ENCODE measurements at places on chromosomes 2 and 18.

DNA sequence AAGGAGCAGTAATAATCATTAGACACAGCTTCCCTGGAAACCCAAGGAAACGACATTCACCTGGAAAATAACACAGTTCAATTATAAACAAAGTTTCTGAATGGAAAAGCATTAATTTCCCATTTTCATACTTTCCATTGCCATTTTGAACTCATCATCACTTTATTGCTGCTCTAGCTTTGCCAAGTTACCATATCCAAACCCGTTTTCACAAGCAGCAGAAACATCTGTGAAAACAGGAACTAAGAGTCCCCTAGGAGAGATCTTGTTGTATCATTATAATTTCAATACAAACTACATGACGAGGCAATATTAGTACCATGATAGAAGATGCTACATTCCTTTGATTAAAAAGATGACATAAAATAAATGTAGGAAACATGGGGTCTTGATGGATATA lies 597.0 kb upstream of the NRXN1 start:
- DNase-seq = no peak
- H3K27ac ChIP-seq = no peak overlapping the region
- H3K4me3 ChIP-seq = no peak overlapping the region
- no peaks in the 10 kb centered on the region for H3K27me3 ChIP-seq

- H3K4me3 ChIP-seq = no peak overlapping the region
- H3K4me1 ChIP-seq = no peaks in the 10 kb centered on the region
- no peak for DNase-seq
- no peaks in the 10 kb centered on the region for H3K27me3 ChIP-seq
- H3K36me3 ChIP-seq = no peaks in the 10 kb centered on the region
Measured at GRCh38 chr18:43049021-43049420, 66.5 kb downstream of the RIT2 start.

DNA sequence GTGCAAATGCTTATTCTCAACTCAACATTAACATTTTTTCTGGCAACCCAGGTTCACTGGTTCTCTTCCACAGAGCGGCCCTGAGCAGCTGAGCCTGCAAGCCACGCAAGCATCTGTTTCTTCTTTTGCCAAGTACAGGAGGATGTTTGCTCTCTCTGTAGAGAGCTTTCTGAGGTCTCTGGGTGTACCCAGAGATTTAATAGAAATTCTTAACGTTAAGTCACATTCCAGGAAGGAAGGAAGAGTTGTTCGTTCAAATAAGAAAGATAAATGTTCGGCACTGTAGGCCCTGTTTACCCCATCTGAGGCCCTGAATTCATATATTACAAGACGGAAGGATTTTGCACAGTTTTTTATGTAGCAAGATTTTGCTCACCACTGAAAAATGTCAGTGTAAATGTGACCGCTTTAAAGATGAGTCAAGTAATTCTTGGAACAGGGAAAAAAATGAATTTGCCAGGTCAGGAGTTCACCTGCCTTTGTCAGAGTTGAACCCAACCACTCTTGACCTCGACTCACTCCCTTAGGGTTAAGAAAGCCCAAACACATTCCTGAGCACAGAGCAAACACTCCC lies 30.1 kb downstream of the KCTD18 start:
- no peak overlapping the region for H3K4me3 ChIP-seq
- DNase-seq = no peak
- H3K27me3 ChIP-seq = no peaks in the 10 kb centered on the region
- peak overlapping the region; percentile 10 for H3K27ac ChIP-seq

DNA sequence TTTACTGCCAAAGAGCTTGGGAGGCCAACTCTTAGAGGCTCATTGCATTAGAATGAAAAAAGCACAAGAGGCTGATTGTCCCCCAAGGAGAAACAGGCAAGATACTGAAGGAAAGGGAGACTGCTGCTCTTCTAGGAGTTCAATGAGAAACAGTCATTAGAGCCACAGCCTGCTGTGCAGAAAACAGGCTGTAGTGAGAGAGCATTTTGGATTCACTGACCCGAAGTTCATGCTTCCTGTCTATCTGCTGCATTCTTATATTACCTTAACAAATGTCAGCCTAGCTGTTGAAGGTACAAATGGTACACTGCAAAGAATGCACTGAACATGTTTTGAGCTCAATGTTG lies 423.3 kb downstream of the SETBP1 start:
- H3K27ac ChIP-seq = no peak overlapping the region
- no peaks in the 10 kb centered on the region for H3K36me3 ChIP-seq
- H3K27me3 ChIP-seq = no peaks in the 10 kb centered on the region
- no peak for DNase-seq
- H3K4me3 ChIP-seq = no peak overlapping the region
- no peaks in the 10 kb centered on the region for H3K4me1 ChIP-seq

DNA sequence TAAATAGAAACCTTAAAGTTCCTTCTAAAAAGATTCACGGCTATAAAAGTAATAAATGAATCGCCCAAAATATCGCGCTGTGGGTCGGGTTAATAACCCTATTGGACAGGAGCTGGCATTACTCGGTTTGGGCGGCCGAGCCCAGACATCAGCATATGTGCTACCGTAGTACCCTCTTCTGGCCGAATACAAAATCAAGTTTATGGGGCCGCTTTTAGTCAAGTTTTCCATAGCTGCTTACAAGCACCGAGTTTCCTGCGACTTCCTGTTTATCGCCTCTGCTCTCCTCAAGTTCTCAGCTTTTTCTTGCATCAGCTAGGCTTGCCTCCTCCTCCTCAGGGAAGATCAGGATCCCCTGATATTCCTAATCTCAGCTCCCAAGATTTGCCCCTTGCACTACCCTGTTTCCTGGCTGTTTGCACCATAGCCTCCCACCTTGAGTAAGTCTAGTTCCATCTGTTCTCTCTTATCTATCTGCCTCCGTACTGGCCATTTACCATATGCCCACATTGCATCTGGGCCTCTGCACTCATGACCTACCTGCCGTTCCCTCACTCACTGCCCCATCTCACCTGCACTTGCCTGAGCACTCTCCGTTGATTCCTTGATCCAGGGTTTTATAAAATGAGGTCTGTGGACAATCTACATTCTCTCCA lies 56.1 kb downstream of the SLC35F5 start:
- no peaks in the 10 kb centered on the region for H3K4me1 ChIP-seq
- no peaks in the 10 kb centered on the region for H3K27me3 ChIP-seq
- H3K27ac ChIP-seq = no peak overlapping the region
- no peaks in the 10 kb centered on the region for H3K36me3 ChIP-seq
